Heart left ventricle (tissue), 16 donors: ENCODE measurements at places on chromosomes 3 and 15.

DNA sequence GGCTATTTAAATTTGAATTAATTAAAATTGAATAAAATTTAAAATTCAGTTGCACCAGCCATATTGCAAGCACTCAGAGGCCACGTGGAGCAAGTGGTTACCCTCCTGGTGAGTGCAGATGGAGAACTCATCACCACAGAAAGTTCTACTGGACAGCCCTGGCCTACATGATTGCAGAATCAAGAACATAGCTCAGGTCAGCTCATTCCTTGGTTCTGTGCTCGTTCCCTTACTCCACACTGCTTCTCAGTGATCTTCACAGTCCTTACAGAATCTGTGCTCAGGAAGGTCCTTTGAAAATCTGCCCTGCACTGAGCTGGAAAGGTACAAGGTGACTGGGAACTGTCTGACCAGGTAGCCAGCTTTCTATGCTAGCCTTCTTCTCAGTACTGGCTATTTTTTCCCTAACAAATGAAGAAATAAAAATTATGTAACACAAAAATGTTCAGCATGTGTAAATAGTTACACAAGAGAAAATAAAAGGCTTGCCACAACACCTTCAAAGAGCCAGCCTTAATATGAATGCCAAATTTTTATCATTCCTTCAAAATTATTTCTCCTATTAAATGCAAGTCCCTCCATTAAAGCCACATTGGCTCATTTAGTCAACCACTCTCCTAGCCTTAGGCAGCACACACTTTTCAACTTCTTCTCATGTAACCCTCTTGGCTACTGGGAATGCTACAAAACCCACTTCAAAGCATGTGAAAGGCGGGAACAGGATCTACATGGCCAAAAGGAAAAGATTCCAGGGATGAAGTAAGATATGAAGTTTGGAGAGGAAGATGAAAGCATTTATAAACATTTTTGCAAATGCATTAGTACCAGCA lies 326.4 kb upstream of the WNT5A start:
- no peak for DNase-seq

GRCh38 chr3:127761441-127761801 lies 60.9 kb downstream of the MGLL start:
- no peak for DNase-seq

- DNase-seq = no peak
Observed at GRCh38 chr3:89046661-89047060, 60.8 kb upstream of the EPHA3 start.

- no peak for DNase-seq
Observed at GRCh38 chr3:13707456-13707855, 158.5 kb downstream of the FBLN2 start.
